T-cell (primary cell): ENCODE measurements at places on chromosomes 4 and X.
A peak's percentile ranks its signal among the peaks of the same experiment; 100 is the strongest.

- no peak for DNase-seq
Observed at GRCh38 chr4:21699446-21699845, 249.1 kb downstream of the KCNIP4 start.

- DNase-seq, result peak; percentile 69
Observed at GRCh38 chrX:40543661-40544328, 37.0 kb upstream of the ATP6AP2 start.

DNA sequence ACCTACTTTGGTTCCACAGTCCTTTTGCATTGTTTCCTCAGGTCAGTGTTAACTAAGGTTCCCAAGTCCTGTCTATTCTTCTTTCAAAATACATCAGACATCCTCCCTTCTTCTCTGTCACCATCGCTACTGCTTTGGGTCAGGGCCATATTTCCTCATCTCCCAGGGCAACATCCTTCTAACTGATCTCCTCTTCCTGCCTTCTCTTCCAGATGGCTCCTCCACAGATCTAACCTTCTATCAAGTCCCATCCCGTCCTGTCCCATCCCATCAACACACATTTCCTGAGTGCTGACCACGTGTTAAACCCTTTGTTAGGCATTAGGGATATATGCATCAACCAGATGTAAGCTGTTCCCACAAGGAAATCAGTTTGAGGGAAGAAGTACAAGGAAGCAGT lies 25.9 kb downstream of the PLAC1 start:
- DNase-seq, result no peak

DNA sequence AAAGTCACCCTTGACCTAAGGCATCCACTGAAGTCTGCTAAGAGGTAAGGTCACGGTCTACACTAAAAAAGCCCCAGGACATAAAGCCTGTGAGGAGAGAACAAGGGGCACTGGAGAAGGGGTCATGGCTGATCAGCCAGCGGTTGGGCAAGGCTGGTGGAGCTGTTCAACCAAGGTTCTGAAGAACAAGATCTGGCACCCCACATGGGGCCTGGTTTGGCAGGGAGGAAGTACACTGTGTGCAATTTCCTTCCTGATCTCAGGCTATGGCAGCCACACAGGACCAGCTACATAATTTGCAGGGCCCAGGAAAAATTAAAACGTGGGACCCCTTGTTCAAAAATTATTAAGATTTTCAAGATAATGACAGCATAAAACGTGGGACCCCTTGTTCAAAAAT lies 14.1 kb upstream of the BRS3 start:
- no peak for DNase-seq

DNA sequence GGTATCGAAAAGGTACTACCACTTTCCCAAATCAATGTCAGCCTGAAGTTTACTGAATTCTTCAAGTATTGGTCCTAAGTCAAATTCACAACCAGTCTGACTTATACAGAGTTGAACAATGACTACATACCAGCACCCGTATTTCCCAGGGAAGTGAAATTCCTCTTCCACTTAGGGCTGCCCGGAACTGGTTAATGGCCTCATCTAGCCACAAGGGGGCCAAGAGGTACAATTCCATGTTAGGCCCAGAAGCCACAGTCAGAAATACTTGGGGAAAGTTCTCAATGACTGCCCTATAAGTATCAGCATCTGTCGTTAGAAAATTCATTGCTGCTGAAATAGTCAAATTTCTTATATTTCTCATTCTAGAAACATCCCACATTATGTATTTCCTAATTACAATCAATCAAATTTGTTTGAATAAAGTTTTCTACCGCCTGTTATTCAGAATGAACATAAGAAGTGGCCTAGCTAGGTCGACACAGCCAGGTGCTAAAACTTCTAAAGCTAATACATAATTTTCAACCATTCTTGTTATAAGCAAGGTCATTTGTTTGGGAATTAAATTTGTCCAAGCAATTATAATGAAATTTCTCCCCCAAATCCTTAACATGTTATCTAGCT lies 5.6 kb upstream of the PCDH7 start:
- no peak for DNase-seq

DNA sequence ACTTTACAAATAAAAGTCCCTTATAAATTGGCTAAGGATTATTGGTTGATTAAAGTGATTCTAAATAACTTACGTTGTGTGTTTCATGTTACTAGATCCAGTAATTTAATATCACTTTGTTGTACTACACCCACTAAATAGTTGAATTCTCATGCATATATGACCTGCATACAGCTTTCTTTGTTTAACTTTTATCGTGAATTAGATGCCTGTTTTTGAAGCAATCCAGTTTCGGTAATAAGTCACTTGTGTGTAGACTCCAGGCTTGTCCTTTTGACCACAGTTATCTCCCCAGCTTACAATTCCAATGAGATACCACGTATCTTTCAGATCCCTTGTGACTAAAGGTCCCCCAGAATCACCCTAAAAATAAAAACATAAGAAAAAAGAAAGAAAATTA lies 27.3 kb upstream of the TMPRSS11D start:
- no peak for DNase-seq

- no peak for DNase-seq
Observed at GRCh38 chr4:125331116-125331515, 16.4 kb downstream of the FAT4 start.

- DNase-seq, result no peak
Observed at GRCh38 chrX:25343060-25343459, 327.3 kb upstream of the ARX start.

DNA sequence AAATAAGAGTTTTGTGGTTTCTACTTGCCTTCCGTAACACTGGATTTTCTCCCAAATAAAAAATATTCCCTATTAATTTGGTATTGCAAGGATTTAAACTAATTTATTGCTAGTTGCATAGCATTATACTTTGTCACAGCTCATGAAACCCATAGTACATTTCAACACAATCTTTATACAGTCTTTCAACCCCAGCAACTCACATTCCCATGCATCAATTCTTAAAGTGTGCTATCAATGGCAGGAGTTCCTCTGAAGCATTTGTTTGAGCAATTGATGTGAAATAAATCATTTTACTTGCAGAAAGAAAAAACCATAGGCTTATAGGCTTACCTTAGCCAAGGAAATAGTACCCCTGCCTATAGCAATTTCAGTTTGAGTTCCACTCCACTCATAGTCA lies 251.9 kb downstream of the PAPSS1 start:
- no peak for DNase-seq

DNA sequence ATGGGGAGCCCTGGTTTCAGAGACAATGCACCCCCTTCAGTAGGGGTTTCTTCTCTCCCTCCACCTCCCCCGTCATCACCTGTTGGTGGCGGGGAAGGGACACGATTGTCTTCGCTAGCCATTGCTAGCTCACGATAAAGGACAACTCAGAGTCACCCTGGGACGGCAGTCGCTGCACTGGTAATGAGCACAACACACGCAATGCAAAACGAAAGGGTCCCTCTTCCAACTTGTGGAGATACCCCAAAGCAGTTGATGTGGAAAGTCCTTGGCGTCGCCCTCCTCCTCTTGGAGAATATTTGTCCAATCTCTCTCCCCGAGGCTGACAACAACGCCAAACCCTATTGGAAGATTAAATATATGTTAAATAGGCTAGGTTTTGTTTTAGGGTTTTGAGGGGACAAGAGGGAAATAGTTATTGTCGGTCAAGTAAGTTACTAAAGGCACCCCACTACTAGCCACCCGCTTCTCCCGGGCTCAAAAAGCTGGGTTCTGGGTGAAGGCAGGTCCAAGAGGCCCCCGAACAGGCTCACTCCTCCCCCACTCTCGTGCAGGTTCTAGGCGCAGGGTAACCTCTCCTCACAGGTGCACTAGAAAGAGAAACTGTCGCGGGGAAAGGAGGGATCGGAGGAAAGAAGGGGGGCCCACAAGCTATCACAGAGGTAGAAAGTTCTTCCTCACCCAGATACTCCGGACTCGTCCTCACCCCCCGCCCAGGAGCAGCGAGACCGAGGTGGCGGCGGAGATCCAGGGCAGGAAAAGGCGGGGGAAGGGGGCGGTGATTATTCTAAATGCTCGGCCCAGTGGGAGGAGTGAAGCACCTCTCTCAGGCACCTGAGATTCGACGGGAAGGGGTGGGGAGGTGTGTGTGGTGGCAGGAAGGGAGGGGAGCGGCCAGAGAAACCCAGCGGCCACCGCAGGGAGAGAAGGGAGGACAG lies at the start of gene LRBA:
LRBA (minus strand) TSS at position 764 of the 938 bp plus-strand sequence; CDS start at position 122, 642 bp downstream.
- peak; percentile 77 for DNase-seq

DNA sequence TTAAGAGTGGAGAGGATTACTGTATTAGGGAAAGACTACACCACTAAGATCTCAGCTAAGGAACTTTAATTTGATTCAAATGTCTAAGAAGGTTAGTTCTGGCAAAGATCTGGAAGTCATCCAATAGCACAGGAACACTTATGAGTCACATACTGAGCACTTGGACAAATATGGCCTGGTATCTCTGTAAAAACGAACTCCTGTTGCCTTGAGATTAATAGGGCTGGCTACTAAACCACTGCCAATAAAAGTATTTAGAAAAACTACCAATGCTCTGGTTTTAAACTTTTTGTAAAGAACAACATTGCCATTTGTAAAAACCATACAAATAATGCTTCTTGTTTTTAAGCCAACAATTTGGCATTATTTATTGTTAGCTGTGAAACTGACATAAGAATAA lies 70.5 kb downstream of the SEC24D start:
- no peak for DNase-seq

- no peak for DNase-seq
Observed at GRCh38 chrX:56268888-56269287, 36.7 kb downstream of the KLF8 start.

- no peak for DNase-seq
Observed at GRCh38 chr4:168995537-168996295, 14.3 kb downstream of the CBR4 start.

DNA sequence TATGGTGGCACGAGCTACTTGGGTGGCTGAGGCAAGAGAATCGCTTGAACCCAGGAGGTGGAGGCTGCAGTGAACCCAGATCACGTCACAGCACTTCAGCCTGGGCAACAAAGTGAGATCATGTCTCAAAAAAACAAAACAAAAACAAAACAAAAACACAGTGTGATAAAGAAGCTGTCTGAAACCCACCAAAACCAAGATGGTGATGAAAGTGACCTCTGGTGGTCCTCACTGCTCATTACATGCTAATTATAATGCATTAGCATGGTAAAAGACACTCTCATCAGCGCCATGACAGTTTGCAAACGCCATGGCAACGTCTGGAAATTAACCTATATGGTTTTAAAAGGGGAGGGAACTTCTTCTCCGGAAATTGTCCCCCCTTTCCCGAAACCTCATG lies 29.4 kb upstream of the OPHN1 start:
- no peak for DNase-seq

DNA sequence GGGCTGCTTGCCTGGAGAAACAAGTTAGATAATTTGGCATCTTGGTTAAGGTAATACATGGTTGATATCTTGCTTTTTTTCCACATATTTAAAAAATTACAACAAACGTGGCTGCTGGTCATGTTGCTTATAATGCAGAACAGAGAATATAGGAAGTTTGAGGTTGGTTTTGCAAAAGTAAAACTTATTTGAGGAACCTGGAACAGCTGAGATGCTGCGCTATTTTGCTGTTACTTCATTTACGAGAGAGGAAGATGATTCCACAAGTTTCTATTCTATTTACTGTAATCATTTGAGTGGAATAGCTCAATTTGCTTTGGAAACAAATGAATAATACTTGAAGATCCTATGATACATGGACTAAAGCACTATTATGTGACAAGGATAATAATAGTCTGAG lies 118.9 kb downstream of the TMA16 start:
- no peak for DNase-seq

GRCh38 chrX:30786374-30786773 lies 102.7 kb downstream of the TAB3 start:
- DNase-seq, result no peak

DNA sequence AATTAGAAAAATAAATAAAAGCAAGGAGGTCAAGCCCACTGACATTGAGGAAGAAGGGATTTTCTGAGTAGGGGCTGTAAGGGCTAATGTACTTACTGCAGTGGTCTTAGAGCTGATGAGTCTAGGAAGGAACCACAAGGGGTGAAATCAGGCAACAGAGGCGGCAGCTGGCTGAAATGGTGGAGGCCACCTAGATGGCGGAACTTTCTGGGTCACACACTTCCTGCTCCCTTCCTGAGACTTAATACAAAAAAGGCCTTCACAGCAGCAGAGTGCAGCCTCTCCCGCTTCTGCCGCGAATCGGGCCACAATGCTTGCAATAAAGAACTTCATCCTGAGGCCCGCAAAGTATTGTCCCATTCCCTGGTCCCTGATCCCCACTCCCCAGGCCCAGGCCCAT lies 15.4 kb downstream of the SNX12 start:
- DNase-seq, result no peak

GRCh38 chr4:113052379-113052951 lies 3.0 kb downstream of the ANK2 start:
- DNase-seq, result no peak
